ENCODE measurements at places on chromosomes 2 and 18.

DNA sequence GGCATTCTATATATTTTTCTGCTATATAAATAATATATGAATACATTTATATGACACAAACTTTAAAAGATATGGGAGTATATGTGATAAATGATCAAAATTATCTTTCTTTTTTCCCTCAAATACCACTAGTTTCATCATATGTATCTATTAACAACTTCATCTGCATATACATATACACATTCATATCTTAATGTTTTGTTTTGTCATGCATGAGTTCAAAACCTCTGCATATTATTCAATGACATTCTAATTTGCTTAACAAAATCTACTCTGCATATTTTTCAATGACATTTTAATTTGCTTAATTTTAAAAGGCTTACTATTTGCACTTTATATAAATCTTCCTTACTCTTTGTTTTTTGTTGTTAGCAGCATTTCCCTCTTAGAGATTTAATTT, 276.2 kb downstream of the PIK3C3 start:
- DNase-seq: no peak

GRCh38 chr2:108451976-108452375, 3.0 kb downstream of the GCC2 start:
- no peak for DNase-seq

DNA sequence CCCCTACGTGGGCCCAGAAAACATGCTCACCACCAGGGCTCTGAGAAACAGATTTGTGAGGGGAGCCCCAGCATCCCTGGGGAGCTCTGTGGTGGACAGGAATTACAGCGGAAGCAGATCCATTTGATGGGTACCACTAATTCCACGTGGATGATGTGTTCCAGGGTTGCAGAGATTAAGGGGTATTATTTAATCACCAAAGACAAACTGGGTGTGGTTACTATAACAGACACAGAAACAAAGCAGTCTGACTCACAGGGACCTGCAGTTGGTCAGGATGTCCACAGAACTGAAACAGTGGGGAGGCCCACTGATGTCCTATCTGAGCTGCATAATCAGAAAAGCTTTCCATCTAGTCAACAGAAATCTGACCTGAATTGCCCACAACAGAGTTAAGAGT, 65.8 kb downstream of the PSMG2 start:
- no peak for DNase-seq

GRCh38 chr2:105325389-105325963, 4.1 kb downstream of the TGFBRAP1 start:
- DNase-seq: no peak

DNA sequence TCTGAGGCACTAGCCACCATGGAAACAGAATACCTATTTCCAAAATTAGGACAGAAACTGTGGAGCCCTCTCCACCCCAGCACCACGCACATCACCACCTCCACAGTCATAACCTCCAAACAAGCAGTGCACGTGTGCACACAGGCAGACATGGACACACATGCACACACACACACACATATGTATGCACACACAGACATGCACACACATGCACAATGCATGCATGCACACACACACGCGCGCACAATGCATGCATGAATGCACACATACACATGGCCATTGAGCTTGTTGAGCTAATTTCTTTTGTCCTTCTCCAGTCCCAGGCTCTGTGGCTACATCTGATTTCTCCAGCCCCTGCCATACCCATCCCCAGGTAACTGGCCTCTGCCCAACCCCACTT, 161.6 kb upstream of the EPB41L3 start:
- DNase-seq: no peak

Measured in stimulated activated CD4-positive, alpha-beta T cell treated with anti-CD3 and anti-CD28 coated beads, Interleukin-4, amount 100 ng/mL, for 24 hours (primary cell).